ENCODE measurements at places on chromosomes 1 and 21. TPM values are rescaled to one million over a fixed set of nuclear protein-coding genes. Genes with fewer than 3 reads are reported as not detected.

MYCBP gene
- 12.8 TPM for total RNA-seq

DNA sequence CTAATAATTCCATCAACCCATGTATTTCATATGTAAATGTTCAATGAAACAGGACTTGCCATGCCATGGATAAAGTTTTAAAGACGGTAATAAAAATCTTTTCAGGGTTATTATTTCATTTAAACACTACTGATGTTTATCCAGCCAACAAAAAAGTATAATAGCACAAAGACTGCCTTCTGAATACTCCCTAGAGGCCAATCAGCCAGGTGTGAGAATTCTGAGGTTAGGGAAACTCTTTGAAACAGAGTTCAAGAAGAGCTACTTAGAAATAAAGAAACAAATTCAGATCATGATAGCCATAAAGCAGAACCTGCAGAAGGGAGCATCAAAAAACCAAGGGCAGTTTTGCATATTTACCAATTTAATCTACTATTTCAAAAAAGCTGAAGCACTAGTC, 48.7 kb downstream of the AKT3 start:
- H3K27ac ChIP-seq = no peak overlapping the region
- H3K4me1 ChIP-seq = no peaks in the 10 kb centered on the region
- no peaks in the 10 kb centered on the region for H3K36me3 ChIP-seq

- peaks cover under 1% of the 10 kb centered on the region for H3K36me3 ChIP-seq
- H3K27ac ChIP-seq = no peak overlapping the region
- no peak overlapping the region for H3K4me3 ChIP-seq
- peaks cover 3% of the 10 kb centered on the region for H3K4me1 ChIP-seq
- peak; percentile 72 for DNase-seq
Observed at GRCh38 chr1:100360790-100361510, 8.6 kb downstream of the CDC14A start.

PDC gene
- total RNA-seq = not detected

DNA sequence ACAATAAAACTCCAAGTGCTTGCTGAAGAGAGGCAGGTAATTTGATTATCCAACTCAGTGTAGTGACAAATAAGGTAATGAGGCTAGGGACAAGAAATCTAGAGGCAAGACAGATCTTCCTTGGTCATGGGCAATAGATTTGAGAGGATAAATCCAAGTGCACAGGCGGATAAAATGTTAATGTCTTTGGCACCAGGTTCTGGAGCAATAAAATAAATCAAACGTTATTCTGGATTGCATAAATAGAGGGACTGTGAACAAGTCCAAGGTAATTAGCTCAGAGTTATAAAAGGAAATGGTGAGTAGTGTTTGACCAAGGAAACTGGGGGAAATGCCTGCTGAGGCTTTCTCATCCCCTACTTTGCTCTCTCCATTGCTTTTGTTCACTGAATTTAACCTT, 329.3 kb upstream of the PROX1 start:
- no peak for DNase-seq
- peaks cover 3% of the 10 kb centered on the region for H3K27me3 ChIP-seq
- no peaks in the 10 kb centered on the region for H3K4me1 ChIP-seq
- no peak overlapping the region for H3K4me3 ChIP-seq
- no peak overlapping the region for H3K27ac ChIP-seq

DNA sequence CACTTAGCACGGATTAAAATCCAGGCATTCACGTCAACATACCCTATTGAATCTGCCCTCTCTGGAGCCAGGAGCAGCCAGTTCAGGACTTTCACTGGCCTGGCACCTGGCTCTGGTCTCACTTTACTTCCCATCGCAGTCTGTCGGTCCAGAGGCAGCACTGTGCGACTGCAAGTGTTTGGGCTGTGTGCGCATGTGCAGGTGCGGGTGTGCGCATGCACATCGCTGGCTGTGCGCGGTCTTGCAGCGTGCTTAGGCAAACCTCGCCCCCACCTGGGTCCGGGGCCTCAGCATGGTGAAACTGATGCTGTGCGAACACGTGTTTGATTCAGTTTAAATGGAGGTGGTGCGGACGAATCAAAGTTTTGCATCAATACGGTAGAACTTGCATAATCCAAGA, 38.0 kb downstream of the ATF3 start:
- H3K27me3 ChIP-seq = peaks cover 2% of the 10 kb centered on the region
- H3K4me3 ChIP-seq = no peak overlapping the region
- peaks cover 23% of the 10 kb centered on the region for H3K4me1 ChIP-seq

DNA sequence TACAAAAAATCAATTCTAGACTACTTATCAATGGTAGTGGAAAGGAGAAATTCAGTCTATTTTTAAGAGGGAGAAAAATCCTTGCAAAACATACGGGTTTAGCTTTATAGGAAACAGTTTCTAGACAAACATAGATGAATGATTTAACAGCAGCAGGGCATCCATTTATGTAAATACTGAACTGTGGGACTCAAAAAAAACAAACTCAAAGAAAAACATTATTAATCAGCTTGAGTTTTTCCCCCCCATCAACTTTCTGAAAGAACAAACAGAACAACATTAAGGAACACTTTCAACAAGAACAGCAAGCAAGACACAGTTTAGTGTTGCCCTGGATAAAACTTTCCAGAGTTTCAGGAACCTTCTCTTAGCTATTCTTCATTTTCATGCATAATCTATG, 147.3 kb upstream of the KCNK2 start:
- no peaks in the 10 kb centered on the region for H3K4me1 ChIP-seq
- no peak overlapping the region for H3K27ac ChIP-seq
- DNase-seq = no peak
- H3K4me3 ChIP-seq = no peak overlapping the region
- no peaks in the 10 kb centered on the region for H3K27me3 ChIP-seq
- H3K36me3 ChIP-seq = no peaks in the 10 kb centered on the region

- no peaks in the 10 kb centered on the region for H3K36me3 ChIP-seq
- peaks cover 4% of the 10 kb centered on the region for H3K4me1 ChIP-seq
- H3K4me3 ChIP-seq = no peak overlapping the region
- DNase-seq = no peak
- H3K27ac ChIP-seq = no peak overlapping the region
Observed at GRCh38 chr1:193118803-193119730, 2.8 kb upstream of the CDC73 start.

- H3K4me1 ChIP-seq = no peaks in the 10 kb centered on the region
- H3K27ac ChIP-seq = no peak overlapping the region
- H3K4me3 ChIP-seq = no peak overlapping the region
- peak; percentile 85 for DNase-seq
Observed at GRCh38 chr1:39720094-39720999, 18.3 kb upstream of the PPIE start.

- no peak for DNase-seq
- no peak overlapping the region for H3K27ac ChIP-seq
- no peaks in the 10 kb centered on the region for H3K27me3 ChIP-seq
- H3K36me3 ChIP-seq = no peaks in the 10 kb centered on the region
- no peaks in the 10 kb centered on the region for H3K4me1 ChIP-seq
Observed at GRCh38 chr1:212030936-212031528, 4.3 kb downstream of the INTS7 start.

- H3K4me1 ChIP-seq = no peaks in the 10 kb centered on the region
- no peak for DNase-seq
- H3K4me3 ChIP-seq = no peak overlapping the region
- H3K36me3 ChIP-seq = no peaks in the 10 kb centered on the region
- no peak overlapping the region for H3K27ac ChIP-seq
Observed at GRCh38 chr1:160797271-160797709, 1.3 kb downstream of the LY9 start.

PLA2G2C gene
- total RNA-seq = 0.09 TPM

CD1B gene
- total RNA-seq = not detected

NECTIN4 gene
- 11.7 TPM for total RNA-seq

DNA sequence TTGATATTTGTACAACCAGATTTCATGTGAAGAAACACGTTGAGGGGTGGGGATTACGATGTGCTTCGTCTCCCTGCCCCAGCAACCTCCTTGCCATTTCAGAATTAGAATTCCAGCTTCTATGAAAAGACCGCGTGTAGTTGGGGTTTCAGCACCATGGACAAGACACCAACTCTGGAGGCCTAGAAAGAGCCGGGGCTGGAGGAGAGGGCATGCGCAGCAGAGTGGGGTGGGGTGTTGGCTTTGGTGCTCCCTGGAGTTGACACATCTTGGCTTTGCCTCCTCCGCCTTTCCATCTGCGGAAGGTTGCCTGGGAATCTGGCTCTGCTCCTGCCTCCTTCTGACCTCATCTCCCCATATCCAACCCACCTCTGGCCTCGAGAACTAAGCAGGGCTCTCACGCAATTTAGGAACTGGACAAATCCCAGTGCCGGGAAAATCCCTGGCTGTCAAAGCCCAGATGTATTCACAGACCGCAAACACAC, 11.8 kb downstream of the HTR6 start:
- no peaks in the 10 kb centered on the region for H3K4me1 ChIP-seq
- DNase-seq = peak; percentile 83
- no peaks in the 10 kb centered on the region for H3K27me3 ChIP-seq

TEDDM1 gene
- not detected for total RNA-seq

DNA sequence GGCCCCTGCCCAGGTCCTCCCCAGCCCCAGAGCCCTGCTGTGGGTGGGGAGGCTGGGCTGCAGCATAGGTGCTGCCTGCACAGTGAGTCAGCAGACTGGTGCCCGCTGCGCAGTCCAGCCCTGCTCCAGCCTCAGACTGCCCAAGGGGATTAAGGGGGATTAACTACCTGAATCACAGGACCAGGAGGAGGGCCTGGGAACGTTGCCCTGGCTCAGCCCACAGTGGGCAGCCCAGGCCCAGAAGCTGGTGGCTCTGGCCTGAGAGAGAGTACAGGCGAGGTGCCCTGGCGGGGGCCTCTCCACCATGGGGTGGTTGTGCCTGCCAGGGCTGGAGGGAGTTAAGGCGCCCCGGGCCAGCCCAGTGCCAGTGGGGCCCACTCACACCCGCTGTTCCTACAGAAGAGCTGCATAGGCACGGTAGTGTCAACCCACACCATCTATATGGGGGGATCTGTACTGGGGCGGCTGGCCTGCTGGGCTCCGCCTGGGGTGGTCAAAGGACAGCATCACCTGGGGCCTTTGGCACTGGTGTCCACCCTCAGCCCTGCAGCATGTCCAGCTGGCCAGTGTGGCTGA, 2.3 kb downstream of the OBSCN start:
- no peak overlapping the region for H3K4me3 ChIP-seq
- H3K27ac ChIP-seq = peak overlapping the region; percentile 97
- no peak for DNase-seq
- peaks cover 13% of the 10 kb centered on the region for H3K4me1 ChIP-seq
- H3K27me3 ChIP-seq = no peaks in the 10 kb centered on the region

GRCh38 chr1:26096471-26096870, 15.2 kb upstream of the PDIK1L start:
- no peaks in the 10 kb centered on the region for H3K36me3 ChIP-seq
- H3K27ac ChIP-seq = peak overlapping the region; percentile 42
- peaks cover 19% of the 10 kb centered on the region for H3K27me3 ChIP-seq
- H3K4me1 ChIP-seq = peaks cover 6% of the 10 kb centered on the region

- no peaks in the 10 kb centered on the region for H3K27me3 ChIP-seq
- no peaks in the 10 kb centered on the region for H3K36me3 ChIP-seq
- no peak overlapping the region for H3K27ac ChIP-seq
Observed at GRCh38 chr1:158007180-158007579, 13.7 kb downstream of the KIRREL1 start.

- no peaks in the 10 kb centered on the region for H3K4me1 ChIP-seq
- no peak overlapping the region for H3K27ac ChIP-seq
- H3K36me3 ChIP-seq = no peaks in the 10 kb centered on the region
- no peaks in the 10 kb centered on the region for H3K27me3 ChIP-seq
- no peak overlapping the region for H3K4me3 ChIP-seq
Observed at GRCh38 chr1:36062315-36062714, 21.6 kb upstream of the TEKT2 start.

DNA sequence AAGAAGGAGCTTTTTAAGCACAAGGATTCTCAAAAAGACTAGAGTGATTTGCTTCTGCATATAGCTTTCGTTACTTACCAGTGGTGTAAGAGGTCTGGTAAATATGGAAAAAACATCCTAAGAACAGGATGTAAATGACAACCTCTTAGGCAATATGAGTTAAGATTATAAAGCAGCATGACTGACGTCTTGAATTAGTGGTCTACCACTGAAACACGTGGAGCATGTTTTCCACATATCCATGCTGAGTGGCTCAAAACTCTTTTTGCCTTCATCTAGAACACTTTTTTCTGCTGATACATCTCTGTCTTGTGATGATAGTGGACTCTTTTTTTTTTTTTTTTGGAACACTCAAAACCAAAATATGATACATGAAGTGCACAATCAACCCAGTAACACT, 44.6 kb downstream of the RCAN1 start:
- H3K4me1 ChIP-seq = no peaks in the 10 kb centered on the region
- no peak overlapping the region for H3K4me3 ChIP-seq
- no peak overlapping the region for H3K27ac ChIP-seq
- DNase-seq = no peak

- peak overlapping the region; percentile 82 for H3K4me3 ChIP-seq
- peak overlapping the region; percentile 97 for H3K27ac ChIP-seq
- peaks cover 12% of the 10 kb centered on the region for H3K4me1 ChIP-seq
- peak; percentile 97 for DNase-seq
- no peaks in the 10 kb centered on the region for H3K27me3 ChIP-seq
Observed at GRCh38 chr1:159922511-159923202, 2.6 kb downstream of the TAGLN2 start.

DNA sequence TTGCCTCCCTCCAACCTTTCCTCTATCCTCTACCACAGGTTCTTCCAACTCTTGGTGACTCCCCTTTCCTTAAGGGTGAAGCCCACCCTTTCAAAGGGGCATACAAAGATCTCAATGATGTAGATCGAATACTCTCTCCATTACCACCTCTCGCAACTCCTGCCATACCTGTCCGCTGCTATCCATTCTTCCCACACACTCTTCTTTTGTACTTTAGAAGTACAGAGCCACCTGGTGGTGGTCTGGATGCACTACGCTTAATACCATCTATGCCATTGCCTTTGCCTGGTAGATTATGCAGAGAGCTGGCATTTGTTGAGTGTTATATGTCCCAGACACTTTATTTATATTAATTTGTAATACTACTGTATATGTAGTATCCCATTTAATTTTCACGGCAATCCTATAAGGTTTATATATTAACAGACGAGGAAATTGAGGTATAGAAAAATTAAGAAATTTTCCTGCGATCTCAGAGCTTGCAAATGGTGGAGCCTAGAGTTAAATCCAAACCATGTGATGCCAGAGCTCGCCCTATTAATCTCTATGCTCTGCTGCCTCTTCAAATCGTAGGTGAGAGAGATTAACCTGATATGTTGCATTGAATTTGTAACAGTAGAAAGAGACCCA, 22.9 kb downstream of the TSHB start:
- DNase-seq = peak; percentile 34
- no peak overlapping the region for H3K4me3 ChIP-seq
- H3K27me3 ChIP-seq = no peaks in the 10 kb centered on the region
- H3K4me1 ChIP-seq = peaks cover 3% of the 10 kb centered on the region
- H3K27ac ChIP-seq = no peak overlapping the region
